Ecto neural progenitor cell (in vitro differentiated cells): ENCODE measurements at places on chromosomes 4 and X.

DNA sequence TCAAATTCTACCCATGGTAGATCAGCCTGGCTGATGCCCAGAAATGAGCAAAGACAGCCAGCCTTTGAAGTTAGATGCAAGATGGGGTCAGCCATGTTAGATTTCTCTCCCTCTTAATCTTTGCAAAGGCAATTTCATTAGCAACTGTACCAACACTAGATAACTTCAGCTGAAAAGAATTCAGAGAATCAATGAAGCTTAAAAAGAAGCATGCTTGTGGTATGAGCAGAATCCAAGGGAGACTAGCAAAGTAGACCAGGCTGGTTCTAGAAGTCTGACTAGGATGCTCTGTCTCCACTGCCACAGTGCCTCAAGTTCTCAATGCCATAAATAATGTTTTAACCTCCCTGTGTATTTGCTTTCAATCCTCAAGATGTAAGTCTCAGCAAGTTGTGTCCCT lies 247.3 kb downstream of the SLC7A11 start:
- no peak for DNase-seq

GRCh38 chrX:8741981-8742380 lies 10.0 kb upstream of the ANOS1 start:
- DNase-seq: no peak

DNA sequence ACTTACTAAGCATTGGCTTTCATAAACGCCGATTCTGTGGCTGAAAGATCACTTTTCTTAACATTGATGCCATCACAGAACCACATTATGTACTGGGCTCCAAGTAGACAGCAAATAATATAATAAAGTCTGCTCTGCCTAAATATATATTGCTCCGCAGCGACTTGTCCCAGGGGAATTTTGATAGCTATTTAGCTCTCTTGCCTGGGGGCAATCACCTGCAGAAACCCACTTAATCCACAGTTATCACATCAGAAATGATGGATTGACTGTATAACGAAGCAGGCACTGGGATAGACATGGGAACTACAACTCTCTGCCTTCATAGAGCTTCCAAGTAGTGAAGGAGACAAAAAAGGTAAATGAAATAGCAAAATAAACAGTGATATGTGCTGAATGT lies 48.0 kb upstream of the MYOZ2 start:
- no peak for DNase-seq

DNA sequence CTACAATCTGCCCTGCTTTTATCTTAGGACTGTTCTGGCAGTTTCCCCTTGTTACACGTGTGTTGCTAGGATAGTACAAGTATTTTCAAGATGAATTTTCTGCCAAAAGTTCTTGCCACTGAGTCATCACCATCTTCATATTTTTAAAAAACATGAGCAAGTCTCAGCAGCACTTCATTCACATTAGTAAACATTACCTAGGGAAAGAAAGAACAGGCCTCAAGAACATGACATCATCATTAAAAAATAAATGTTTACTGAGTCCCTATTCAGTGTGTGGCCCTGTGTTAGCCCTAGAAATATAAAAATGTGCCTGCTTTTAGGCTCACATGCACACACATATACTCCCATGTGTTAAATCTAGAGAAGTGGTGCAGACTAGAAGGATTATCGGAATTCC lies 18.7 kb upstream of the GPC3 start:
- no peak for DNase-seq

DNA sequence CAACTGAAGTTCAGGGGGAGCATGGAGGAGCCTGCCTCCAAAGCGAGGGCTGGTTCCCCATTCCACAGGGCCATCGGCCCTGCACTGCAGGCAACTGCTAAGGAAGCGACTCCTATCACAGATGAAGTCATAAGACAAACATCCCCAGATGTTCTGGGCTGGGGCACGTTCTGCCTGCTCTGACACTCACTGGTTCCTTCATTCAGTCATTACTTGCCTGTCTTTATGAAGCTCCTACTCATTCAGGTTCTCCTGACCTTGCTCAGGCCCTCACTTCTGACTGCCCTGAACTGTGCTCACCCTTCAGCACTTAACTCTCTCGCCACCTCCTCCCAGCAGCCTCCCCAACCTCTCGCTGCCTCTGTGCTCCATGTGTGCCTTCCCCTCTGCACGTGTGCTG lies 2.5 kb upstream of the SLC2A9 start:
- DNase-seq: no peak

DNA sequence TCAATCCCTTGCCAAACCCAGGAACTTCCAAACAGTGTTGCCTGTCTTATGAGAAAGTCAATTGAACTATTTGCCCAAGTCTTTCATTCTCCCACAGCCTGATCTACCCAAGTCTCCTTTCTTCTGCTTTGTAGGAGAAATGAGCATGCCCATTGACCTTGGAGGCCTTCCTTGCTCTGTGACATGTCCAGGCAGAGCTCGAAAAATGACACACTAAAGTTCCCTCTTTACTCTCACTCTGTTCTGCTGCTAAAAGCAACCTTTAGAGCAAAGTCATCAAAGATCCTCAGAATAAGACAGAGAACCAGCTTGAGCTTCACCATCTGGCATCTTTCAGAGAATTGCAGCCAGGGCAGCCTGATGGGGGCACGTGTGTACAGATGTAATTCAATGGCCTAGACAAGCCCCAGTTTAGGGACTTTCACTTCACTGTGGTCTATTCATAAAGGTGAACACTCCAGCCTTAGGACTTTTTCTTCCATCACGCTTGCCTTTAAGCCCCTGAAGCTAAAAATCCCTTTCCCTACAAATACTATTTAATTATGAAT lies 136.4 kb downstream of the AMELX start:
- no peak for DNase-seq

DNA sequence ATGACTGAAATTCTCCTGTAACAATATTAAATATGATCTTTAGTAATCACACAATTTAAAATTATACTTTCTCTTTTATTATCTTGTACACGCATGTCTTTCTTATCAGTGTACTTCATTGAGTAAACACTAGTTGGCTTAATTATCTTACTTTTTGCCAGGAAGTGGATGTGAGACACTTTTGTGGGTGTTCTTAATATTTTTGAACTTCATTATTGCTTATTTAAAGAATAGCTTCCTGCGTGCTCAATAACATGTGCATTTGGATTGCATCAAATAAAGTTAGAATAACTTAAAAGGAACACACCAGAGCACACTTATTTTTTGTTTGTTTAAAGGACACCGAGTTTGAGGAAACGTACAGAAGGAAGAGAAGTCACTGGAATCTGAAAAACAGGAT lies 128.5 kb upstream of the VEGFC start:
- DNase-seq: no peak
